ENCODE measurements at places on chromosomes 11 and 22.
A peak's percentile ranks its signal among the peaks of the same experiment; 100 is the strongest.

DNA sequence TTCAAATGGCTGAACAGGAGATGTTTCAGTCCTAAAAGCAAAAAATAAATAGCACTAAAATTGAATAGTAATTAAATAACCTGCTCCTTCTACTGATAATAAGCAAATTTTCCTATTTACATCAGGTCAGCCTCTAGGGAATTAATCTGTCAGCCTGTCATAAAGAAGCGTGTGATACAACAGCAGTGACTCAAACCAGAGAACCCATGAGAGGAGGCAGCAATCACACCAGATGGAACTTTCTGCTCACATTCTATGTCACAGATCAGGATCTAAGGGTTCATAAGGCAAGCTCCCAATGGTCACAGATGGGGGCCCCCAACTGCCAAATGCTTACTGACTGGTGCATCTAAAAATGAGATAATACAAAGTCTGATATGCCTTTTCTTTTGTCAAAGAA lies 41.1 kb downstream of the RBFOX2 start:
- DNase-seq = no peak

DNA sequence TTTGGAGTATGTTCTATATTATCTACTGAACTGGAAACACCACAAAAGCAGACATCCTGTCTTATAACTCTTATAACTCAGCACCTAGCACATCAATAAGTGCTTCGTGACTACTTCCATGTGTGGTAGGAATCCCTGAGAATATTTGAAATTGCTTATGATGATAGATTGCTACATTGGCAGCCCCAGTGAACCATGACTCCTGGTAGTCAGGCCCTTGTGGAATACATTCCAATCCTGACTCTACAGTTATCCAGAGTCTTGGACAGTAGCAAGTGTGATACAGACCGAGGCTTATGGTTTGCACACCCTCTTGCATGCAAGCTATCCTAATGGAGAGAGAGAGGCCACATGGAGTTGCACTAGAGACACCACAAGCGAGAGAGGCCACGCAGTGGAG lies 59.5 kb upstream of the PHF21A start:
- no peak for DNase-seq

DNA sequence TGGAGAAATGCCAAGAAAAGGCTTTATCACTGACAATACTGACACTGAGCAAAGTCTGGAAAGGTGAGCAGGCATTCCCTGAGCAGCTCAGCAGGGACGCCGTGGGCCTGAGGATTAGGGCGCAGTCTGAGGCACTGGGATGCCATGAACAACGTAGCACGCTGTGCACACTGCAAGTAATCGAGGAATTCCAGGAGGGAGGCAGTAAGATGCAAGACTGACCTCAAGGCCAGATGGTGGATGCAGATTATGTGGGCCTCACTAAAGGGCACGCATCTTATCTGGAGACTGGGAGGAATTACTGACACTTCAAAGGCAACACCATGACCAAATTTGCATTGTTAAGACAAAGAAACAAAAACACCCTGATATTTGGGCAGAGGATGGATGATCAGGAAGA lies 50.4 kb upstream of the OPCML start:
- DNase-seq = no peak

DNA sequence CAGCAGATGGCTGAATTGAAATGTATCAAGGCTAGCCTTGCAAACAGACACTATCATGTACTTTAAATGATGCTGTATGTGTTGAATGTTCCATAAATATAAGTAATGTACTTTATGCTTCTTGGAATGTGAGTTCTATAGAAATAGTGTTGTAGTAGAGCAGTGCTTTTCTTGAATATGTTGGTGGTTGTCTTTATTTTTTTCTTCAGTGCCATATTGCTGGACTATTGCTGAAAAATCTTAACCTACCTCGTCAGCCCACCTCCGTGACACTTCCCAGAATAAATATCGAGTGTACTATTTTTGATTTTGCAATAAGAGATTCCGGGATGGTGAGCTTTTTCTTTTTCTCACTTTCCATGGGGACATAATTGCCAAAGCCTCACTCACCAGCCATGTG lies 153.9 kb downstream of the NAV2 start:
- DNase-seq = no peak

DNA sequence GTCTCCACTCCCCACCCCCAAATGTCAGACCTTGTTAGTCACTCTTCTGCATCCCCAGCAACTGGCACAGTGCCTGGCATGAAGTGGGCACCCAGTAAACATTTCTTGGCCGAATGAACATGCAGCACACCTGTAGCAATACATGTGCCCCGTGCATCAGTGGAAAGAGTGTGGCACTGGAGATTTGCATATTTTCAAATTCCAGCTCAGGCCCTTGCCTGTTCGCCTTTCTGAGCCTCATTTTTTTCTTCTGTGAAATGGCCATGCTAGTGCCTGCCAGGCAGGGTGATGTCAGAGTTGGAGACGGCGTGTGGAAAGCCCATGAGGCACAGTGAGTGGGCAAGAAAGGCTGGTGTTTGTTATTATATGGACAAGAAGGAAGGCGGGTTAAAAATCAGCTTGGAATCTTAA lies 38.7 kb downstream of the CD82 start:
- DNase-seq = no peak

DNA sequence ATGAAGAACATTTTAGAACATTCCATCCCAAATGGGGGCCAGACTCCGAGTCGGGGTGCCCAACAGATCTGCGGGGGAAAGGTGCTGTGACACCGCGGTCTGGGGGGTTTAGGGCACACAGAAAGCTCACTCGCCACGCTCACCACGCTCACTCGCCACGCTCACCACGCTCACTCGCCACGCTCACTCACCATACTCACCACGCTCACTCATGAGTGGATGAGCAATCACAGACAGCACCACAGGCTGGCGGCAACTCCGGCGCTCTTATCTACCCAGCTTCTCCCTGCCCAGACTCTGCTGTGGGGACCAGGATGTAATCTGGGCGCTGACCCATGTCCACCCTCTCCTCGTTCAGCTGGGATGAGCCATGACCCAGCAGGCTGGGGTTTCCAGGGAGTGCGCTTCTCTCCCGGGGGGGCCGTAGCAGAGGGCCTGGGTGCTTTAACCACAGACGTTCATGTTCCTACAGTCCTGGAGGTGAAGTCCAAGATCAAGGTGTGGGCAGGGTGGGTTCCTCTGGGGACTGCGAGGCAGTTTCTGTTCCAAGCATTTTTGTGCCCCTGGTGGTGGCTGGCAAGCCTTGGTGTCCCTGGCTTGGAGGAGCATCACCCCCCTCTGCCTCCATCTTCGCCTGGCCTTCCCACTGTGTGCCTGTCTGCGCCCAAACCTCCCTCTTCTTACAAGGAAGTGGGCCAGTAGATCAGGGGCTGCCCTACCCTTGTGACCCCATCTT lies 141.2 kb downstream of the CTTN start:
- no peak for DNase-seq

DNA sequence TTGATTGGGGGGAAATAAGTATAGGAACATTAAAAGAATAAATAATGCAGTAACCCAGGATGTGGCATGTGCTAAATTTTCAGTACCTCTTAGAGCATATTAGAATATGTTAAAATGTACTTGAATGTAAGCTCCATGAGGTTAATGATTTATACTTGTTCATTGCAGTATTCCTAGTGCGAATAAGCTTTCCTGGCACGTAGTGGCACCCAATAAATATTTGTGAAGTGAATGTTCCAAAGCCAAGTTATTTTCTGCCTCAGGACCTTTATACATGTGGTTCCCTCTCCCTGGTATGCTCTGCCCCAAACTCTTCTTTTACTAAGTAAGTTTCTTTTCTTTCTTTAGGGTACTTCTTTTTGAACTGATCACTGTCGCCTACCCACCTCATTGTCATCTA lies 118.8 kb downstream of the DBX1 start:
- DNase-seq = no peak

DNA sequence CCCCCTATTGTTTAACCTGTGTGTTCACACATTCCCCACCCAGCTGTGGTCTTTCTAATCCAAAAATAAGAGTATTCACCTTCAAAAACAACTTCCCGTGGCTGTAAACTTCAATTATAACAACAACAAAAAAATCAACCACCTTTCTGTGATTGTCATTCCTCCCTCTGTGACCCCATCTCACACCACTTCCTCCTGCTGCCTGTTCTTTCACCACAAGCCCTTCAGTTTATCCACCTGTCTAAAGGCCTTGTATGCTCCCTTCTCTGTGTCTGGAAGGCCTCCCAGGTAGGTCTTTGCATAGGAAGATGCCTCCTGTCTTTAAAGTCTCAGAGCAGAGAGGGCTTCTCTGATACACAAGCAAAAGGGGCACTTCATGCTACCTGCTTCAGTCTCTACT lies 707.7 kb downstream of the OPCML start:
- DNase-seq = no peak

DNA sequence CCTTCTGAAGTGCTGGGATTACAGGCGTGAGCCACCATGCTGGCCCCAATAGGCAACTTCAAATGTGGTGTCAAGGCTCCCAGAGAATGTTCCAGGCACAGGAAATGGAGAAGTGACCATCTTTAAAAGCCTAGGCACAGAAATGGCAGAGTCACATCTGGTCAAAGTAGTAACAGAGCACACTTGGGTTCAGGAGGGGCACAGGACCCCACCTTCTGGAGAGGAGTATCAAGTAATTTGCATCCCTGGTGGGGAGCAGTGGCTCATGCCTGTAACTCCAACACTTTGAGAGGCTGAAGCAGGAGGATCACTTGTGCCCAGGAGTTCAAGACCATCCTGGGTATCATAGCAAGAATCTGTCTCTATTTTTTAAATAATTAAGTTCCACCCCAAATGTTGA lies 29.2 kb downstream of the SERHL2 start:
- no peak for DNase-seq

- peak; percentile 39 for DNase-seq
Measured at GRCh38 chr22:23696326-23696851, 5.6 kb downstream of the RGL4 start.

- DNase-seq = no peak
Measured at GRCh38 chr11:19714022-19714386, 1.4 kb downstream of the NAV2 start.

DNA sequence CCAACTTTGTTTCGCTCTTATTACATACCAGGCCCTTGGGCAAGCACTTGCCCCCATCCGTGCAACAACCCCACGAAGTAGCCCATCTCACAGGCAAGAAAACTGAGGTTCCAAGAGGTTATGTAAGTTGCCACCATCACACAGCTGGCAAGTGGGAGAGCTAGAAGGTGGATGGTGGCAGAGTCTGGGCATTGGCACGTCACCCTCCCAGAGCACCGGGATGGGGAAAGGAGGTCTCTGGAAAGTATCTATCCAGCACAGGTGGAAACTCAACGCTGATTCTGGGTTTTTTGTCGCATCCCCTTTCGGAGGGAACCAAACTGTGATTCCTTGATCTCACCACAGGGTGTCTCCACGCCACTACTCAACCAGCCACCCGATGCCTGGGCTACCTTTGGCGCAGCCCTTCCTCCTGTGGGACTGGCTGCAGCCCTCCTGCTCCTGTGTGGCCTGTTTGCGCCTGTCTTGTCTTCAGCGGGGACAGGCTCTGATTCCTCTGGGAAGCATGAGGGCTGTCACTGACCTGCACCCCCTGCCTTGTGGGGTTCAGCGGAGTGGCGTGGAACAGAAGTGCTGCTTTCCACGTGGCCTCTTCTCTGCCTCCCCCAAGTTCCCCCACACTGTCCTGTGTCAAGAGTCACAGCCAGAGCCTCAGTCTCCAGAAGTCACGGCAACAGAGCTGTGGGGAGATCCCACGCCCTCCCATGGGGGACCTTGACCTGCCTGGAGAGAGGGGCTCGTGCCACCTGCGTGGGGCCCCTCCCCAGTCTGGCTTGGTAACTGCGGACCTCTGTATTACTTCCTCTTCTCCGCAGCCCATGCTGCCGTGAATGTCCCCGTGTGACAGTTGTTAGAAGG lies 34.4 kb upstream of the TRIM29 start:
- no peak for DNase-seq

- no peak for DNase-seq
Measured at GRCh38 chr22:50676180-50676636, 3.6 kb downstream of the SHANK3 start.

DNA sequence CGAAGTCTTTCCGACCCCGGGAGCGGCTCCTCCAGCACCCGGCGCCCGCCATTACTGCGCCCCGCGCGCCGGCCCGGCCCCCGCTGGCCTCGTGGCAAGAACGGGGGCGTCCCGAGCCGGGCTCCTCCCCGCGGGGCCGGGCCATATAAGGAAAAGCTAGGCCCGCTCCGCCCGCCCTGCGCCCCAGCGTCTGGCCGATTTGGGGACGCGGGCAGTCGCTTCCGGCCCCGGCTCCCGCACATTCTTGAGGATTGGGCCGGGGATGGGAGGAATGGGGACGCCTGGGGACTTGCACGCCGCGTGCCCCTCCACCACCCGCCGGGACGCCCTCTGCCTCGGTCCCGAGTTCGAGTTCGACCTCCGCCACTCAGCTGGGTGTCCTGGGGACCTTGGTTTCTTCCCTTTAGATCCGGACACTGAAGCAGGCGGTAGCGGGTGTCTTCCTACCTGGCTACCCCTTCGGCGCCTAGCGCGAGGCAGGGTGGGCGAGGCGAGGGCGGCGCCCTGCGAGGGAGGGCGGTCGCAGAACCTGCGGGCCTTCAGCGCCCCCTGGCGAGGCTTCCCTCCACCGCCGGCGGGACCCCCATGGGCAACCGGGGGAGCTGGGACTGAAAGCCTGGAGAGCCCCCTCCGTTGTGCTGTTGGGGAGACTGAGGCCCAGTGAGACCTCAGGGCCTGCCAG lies 3.8 kb downstream of the SMTN start:
- DNase-seq = peak; percentile 73

DNA sequence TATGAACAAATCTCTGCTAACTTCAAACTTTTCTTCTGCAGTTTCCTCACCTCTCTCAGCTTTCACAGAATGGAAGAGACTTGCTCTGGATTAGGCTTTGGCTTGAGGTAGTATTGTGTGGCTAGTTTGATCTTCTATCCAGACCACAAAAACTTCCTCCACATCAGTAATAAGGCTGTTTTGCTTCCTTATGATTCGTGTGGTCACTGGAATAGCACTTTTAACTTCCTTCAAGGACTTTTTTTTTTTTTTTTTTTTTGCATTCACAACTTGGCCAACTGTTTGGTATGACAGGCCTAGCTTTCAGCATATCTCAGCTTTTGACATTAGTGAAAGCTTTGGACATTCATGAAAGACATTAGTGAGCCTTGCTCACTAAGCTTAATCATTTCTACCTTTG lies 47.5 kb upstream of the LRRC55 start:
- DNase-seq = no peak

DNA sequence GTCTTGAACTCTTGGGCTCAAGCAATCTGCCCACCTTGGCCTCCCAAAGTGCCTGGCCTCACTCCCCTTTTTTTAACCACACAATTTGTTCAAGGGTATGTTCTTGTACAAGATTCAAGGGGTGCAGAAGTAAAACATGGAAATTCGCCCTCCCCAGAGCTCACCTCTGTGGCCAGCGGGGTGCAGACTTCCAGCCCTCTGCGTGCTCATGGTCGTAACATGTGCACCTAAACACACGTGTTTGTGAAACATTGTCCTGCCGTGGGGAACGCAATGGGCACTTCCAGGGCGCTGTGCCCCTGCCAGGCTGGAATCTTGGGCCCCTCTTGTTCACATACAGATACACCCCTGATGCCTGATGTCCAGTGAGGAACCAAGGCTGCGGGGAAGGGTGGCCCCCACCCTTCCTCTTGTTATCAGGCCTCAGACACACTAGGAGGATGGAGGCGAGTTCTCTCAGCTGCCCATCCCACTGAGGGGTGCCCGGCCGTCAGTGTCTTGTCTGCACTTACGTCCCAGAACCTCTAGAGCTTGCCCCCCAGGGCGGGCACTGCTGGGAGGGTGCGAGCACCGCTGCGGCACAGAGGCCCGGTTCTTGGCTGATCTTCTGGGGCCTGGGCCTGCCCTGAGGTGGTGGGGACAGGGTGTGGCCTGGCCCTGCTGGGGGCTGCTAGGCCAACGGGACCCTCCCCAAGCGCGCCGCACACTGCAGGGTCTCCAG lies 4.1 kb upstream of the EPS8L2 start:
- DNase-seq = no peak
